ENCODE measurements at places on chromosomes 4 and X.

- DNase-seq = no peak
Measured at GRCh38 chrX:6826856-6827255, 291.9 kb upstream of the VCX3A start.

GRCh38 chrX:21408307-21408706, 34.1 kb downstream of the CNKSR2 start:
- DNase-seq = no peak

DNA sequence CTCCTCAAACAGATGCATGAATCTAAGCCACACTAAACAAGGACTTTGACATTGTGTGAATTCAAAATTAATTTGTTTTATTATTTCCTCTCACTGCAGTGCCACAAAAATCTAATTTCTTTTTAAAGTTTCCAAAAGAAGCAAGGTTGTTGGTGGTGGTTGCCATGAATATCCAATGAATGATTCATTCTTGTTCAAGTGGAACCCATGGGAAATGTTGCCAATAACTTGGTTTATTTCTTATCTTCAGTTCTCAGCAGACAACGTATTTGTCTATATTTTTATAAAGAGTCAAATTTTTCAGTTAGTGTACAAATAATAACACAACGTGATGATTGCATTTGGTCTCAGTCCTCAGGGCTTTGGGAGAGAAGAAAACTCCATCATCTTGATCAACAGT, 309.4 kb upstream of the NOCT start:
- no peak for DNase-seq

GRCh38 chrX:11678158-11678557, 12.4 kb upstream of the ARHGAP6 start:
- DNase-seq = no peak

DNA sequence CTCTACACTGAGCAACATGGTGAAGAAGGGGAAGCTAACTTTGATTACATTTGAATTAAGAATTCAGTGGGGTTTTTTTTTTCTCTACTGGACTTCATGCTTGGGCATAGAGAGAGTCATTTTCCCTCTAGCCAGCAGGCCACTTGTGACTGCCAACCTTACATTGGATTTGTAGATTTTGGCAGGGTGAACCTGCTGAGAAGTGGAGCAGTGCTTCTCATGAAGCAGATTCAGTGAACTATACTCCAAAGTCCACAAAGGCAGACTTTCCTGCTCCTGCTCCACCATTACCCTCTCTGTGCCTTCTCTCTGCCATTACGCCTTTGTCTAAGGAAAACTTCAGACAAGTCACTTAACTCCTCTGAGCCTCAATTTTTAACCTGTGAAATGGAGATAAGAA, 69.9 kb downstream of the PAK3 start:
- no peak for DNase-seq

- DNase-seq = no peak
Measured at GRCh38 chr4:15234856-15235126, 193.0 kb upstream of the C1QTNF7 start.

DNA sequence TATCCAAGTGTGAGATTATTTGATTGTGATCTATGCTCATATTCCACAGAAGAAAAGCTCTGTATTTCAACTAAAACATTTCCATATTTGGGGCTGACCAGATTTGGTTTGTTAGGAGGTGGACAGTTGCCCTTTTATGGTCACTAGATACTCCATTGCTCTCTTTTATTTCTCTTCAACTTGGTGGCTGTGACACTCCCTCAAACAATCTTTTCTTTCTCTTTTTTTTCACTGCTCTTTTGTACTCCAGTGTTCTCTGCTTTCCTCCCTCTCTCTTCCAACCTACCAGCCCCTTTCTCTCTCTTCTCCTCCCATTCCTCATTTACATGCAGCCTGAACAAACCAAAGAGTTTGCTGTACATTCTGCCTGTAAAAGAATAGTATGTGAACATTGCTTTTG, 48.8 kb downstream of the RBPJ start:
- no peak for DNase-seq

DNA sequence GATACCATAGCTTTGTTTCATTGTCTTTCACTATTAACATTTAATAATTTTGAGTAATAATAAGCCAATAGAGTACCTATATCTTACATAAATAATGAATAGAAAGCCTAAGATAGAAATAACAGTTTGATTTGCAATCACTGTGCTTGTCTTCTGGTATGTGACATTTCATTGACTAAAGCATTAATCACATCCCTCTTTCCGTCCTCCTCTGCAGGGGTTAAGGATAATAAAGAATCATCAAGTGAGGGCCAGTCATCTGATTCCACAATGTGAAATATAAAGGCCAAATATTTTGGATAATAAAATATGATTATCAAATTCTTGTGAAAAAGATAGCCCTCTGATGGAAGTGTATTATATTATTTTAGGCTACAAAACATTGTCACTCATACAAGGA, 2073.4 kb downstream of the ARAP2 start:
- no peak for DNase-seq

DNA sequence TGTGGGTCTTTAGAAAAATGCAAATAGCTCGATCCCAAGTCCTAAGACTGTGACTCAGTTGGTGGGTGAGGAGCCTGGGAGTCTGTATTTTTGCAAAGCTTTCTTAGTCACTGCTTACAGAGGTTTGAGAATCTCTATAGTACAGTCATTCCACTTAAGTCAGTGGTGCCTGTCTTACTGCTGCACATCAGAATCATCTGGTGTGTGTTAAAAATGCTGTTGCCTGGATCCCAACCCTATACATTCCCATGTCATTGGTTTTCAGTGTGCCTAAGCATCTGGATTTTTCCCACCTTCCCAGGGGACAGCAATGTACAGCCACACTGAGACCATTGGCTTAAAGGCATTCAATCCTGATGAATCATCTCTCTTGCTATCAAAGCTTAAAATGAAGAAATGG, 21.0 kb upstream of the GEMIN8 start:
- DNase-seq = no peak

GRCh38 chrX:12988797-12989196, 13.9 kb downstream of the TMSB4X start:
- DNase-seq = no peak

DNA sequence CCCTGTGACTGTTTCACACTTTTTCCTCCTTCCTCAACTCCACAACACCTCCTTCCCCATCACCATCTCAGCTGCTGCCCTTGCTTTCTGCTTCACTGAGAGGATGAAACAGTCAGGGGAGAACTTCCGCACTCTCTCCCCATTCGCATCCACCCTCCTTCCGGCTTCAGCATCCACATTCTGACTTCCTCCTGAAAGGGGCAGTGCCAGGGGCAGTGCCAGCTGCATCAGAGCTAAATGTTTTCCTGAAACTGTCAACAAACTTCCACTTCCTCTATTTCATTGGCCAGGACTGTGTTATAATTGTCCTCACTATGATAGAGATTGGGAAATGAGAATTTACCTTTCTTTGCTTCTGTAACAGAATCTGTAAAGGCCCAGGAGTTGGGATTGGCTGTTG, 18.2 kb upstream of the RASL11B start:
- no peak for DNase-seq

DNA sequence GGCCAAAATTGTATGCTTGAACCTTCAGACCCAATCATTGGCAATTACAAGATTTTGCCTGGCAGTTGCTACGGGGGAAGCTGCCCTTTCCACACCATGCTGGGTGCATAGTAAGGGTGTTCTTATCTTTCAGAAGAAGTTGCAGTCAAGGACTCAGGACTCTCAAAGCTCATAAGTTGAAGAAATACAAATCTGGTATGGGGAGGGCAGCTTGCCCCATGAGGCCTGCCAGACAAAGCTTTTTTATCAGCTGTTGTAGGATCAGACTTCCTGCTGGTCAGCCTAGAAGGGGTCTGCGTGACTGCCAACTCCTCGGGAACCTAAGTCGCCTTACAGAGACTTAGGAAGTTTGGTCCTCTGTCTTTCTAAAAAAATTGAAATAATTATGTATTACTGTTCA, 174.9 kb upstream of the TECRL start:
- no peak for DNase-seq

DNA sequence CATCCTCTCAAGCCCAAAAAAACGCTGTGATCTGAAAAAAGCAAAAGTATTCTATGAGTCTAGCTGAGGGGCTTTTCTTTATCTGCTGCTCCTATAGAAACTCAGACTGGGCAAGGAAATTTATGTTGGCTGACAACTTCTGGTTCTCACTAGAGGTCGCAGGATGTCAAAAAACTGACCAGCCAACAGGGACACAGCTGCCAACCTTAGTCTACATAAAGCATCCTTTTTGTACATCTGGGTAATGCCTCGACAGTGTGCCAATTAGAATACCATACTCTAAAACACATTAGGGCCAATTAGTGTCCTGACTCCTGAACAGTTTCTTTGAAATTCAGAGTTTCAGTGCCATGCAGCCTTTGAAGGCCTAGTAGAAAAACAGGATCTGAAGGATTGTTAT, 8.8 kb upstream of the TLL1 start:
- DNase-seq = no peak

DNA sequence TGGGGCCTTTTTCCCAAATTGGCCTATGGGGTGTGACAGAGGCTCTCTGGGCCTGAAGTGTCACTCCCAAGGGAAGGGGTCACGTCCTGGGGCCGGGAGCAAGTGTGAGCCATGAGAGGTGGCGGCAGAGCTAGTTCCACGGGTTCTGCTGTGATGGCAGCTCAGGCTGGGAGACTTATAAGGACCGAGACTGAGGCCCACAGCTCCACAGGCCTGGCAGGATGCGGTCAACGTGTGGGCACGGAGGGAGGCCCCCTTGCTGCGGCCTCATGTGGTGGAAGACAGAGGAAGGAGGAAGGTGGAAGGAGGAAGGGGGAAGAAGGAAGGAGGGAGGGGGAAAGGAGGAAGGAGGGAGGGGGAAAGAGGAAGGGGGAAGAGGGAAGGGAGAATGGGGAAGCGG, 7.2 kb upstream of the CPLX1 start:
- DNase-seq = no peak

DNA sequence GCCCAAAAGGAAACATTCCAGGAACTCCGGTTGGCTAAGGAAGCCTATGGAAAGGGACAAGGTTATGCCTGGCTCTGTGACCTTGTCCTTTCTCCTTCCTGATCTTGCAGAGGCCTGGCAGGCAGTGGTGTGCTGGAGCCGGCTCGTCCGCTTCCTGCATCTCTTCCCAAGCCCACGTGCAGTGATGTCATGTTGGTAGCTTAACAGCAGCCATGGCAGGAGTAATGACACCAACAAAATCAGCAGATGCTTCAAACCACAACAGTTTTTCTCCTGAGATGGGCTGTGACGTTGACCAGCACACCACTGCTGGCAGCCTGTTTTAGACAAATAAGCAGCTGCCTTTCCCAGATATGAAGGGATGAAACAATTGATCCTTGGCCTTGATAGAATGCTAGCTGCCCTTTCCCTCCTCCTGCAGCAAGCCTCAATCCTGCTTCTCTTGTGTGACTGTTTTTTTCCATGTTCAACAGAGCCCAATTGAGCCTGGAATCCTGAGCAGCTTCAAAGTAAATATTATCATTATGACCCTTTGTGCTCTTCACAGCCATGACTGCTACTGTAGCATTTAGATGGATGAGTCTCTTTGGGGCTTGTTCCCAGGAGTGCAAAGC, 23.4 kb downstream of the SEPTIN6 start:
- no peak for DNase-seq

GRCh38 chr4:32142075-32142474, 1421.9 kb downstream of the PCDH7 start:
- no peak for DNase-seq

- DNase-seq = no peak
Measured at GRCh38 chr4:145756244-145756643, 76.3 kb downstream of the C4orf51 start.

- no peak for DNase-seq
Measured at GRCh38 chrX:71143508-71143907, 1.1 kb upstream of the NLGN3 start.

- DNase-seq = no peak
Measured at GRCh38 chr4:132085105-132085504, 1064.0 kb upstream of the PCDH10 start.

GRCh38 chrX:79409657-79410056, 42.5 kb upstream of the ITM2A start:
- DNase-seq = no peak

- no peak for DNase-seq
Measured at GRCh38 chr4:112110059-112110425, 35.2 kb upstream of the FAM241A start.

GRCh38 chr4:45455217-45455616, 668.6 kb downstream of the GABRG1 start:
- DNase-seq = no peak

GRCh38 chr4:15917297-15917696, 21.2 kb downstream of the FGFBP1 start:
- DNase-seq = no peak

DNA sequence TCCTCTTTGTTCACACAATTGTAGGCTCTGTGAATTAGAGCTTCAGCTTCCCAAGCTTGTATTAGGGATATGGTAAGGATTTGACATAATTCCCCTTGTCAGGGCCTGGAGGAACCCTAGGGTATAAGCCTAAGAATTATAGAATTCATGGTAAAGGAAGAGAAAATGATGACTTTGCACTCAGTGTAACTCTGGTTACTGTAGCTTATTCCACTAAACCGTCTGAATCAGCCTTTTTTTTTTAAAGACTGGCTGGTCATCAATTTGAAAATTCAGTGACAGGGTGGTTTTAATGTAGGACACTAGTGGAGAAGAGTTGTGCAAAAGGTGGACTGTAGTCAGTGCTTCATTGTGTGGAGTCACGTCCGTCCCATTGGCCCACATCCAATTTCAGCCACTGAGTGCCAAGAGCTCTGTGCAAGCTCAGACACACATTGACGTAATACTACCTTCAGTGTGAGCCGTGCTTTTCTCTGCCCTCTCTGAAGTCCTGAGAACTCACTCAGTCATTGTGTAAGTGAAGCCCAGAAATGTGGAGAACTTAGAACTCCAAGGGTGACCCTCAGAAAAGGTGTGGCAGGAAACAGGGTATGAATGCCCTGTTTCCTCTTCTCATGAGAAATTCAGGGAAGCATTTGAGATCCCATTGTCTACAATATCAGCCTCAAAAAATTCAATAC, 449.8 kb downstream of the C4orf33 start:
- DNase-seq = no peak

DNA sequence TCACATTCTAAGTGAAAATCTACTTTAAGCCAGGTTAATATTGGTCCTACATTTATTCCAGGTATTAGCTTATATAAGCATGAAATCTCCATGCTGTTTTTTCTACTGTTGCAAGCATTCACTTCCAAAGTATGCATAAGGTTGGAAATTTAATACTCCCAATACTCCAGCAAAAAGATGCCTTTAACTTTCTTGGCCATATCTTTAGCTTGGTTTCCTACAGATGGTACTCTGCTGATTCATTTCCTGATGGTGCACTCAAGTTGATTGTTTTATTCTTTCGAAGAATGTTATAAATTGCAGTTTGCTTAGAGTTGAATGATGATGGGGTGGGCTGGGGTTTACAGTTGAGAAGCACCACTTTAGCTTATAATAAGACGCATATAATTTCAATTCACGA, 330.2 kb downstream of the PTTG2 start:
- no peak for DNase-seq

- no peak for DNase-seq
Measured at GRCh38 chrX:7244405-7244804, 96.5 kb upstream of the PUDP start.

DNA sequence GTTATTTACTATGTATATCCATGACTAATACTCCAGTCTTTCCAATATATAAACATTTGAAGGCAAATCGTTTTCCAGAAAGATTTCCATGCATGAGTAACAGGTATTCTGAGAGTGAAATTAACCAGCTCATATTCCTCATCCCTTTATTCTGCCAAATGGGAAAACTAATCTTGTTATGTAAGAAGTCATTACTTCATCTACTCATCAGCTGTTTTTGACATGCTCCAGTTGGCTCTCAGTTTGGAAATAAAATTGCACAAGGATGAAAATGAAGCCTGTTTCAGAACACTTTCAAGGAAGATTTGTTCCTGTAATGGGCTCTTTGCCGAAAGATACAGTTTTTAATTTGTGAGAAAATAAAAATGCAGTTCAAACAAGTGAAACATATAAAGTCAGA, 121.9 kb downstream of the KCTD8 start:
- no peak for DNase-seq

Measured in activated CD4-positive, alpha-beta T cell treated with anti-CD3 and anti-CD28 coated beads for 24 hours (primary cell).